ENCODE measurements at places on chromosomes 2 and 18.

DNA sequence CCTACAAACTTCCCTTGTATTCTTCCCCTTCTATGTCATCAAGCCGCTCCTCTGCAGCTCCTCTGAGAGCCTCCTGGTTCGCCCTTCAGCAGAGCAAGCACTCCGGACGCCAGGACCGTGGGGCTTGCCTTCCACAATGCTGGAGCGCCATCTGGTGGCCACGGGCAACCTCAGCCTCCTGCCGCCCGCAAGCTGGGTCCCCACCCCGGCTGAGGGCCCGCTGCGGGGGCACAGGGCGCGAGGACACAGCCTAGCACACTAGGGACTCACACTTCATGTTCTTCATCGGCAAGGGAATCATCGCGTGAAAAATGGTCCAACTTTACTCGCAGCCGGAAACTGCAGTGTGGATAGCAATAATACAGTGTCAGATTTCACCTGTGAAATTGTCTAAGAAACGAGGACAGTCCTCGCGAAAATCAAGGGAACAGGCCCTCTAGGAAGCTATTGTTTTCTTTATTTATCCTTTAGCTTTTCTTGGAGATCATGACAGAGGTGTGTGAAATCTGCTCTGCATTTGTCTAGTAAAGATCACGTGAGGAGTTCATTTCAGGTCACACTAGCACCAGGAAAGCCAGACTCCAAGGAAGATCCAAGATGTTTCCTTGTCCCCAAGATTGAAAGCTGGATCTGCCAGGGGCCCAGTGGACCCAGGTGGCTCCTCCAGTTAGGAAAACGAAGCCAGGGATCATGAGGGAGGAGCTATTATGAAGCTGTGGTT, 5.8 kb downstream of the PRLH start:
- peak; percentile 92 for DNase-seq

GRCh38 chr2:38214209-38214717, 138.3 kb upstream of the CYP1B1 start:
- DNase-seq = no peak

- DNase-seq = no peak
Observed at GRCh38 chr2:178863856-178864620, 56.8 kb upstream of the TTN start.

- no peak for DNase-seq
Observed at GRCh38 chr2:33126552-33126951, 179.8 kb downstream of the LTBP1 start.

DNA sequence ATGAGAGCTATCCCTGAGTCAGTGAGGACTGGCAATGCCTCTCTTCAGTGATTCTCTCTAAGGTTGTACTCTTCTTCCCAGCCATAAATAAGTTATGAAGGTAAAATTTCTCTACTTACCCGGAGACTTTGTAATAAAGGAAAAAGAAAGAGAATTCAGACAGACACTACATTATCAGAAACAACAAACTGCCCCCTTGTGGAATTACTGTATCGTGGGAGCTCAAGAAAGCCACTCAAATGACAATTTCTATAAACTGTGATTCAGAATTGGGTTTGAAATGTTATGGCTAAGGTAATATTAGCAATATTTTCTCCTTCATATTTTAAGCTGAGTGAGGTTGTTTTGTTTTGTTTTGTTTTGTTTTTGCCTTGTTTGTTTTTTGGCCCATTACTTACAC, 155.8 kb upstream of the TANK start:
- DNase-seq = no peak

DNA sequence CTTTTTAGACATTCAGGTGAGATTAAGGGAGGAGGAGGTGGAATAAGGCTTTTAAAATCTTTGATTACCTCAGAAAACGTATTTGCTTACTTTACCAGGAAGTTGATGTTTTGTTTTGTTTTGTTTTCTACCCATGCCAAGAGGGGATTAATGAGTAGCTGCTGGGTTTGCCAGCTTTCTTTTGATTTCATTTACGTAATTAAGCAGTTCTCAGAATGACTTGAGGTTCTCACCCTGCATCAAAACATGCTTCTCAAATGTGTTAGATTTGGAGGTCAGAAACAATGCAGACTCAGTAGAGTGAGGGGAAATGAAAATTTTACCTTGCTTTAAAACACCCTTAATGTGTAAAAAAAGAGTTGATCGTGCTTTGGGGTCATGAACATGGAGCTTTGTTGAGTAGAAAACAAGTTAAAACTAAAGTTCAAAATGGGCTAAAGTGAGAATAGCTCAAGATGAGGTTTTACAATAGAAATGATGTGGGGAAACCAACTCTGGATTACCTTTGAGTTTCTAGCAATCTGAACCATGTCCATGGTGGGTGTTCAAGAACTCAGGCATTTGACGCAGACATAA, 217.1 kb upstream of the EPAS1 start:
- no peak for DNase-seq

- DNase-seq = no peak
Observed at GRCh38 chr2:38095996-38096861, 20.3 kb upstream of the CYP1B1 start.

DNA sequence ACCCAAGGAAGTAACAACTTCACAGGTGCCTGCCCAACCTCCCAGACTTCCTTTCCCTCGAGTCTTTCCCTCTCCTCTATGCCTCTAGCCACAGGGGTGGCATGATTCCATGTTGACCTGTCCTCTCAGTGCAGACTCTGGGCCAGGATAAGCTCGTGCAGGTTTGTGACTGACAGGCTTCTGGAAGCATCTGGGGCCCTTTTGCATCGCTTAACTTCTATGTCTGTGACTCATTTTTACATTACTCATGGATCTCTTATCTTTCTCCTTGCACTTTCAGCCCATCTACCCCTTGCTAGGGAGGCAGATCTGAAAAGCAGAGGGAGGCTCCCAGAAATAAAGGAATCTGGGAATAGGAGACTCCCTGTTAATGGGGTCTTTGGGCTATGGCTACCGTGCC, 98.5 kb upstream of the RIOK3 start:
- DNase-seq = no peak

GRCh38 chr2:240257940-240258580, 117.6 kb upstream of the OTOS start:
- no peak for DNase-seq

GRCh38 chr2:172702451-172702850, 33.2 kb upstream of the RAPGEF4 start:
- no peak for DNase-seq

DNA sequence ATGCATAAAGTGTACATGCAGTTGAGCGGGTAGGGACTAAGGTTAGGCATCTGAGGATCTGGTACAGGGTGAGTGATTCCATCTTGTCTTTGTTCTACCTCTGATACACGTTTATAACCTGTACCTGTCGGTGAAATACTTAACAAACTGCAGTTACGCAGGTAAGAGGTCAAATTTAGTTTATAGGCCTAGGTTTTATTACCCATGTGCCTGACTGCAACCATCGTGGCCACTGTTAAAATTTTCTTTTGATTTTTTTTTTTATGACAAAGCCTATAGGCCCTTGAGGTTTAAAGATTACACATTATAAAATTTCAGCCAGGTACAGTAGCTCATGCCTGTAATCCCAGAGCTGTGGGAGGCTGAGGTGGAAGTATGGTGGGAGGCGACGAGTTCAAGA, 15.4 kb upstream of the HNMT start:
- DNase-seq = no peak

DNA sequence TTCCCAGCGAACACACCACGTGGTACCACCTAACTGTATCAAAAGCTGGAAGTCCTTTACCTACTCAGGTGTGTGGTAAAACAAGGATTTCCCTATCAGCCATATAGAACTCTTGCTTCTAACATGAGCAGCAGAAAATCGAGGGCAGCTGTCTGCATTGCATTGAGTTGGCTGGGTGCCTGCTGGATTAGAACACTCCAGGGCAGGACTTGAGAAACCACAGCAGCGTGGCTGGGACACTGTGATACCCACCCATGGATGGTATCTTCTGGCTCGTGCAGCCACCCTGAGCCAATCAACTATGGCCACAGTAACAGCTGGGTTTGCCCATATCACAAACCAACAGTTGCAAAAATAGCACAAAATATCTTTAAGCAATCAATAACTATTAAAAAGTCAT, 188.3 kb downstream of the FBXO15 start:
- DNase-seq = no peak

DNA sequence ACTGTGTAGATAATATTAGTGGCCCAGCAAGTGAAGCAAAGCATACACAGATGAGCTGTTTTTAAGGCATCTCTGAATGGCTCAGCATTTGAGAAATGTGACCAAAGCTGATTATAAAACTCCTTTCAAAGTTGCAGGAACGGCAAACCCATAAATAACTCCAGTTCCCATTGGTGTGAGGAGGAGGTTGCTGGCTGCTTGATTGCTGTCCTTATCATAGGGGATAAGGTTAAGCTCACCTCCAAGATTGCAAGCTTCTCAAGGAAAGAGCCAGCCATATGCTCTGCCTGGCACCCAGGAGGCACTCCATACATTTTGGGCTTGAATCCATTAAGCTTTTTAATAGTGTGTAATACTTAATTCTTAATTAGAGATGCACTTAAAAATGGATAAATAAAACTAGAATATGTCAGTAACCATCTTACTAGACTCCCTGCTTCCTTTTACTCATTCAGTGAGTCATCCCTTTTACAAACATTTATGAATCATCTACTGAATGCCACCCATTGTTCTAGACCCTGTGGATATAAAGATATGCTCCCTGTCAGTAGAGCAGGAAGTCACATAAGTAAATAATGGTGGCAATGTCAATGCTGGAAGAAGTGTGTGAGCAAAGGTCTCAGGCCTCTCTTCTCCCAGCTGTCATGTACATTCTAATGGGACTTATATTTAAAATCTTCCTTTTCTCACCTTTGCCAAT, 99.3 kb downstream of the SPATS2L start:
- no peak for DNase-seq

GRCh38 chr2:231359441-231359840, 36.1 kb upstream of the B3GNT7 start:
- no peak for DNase-seq

DNA sequence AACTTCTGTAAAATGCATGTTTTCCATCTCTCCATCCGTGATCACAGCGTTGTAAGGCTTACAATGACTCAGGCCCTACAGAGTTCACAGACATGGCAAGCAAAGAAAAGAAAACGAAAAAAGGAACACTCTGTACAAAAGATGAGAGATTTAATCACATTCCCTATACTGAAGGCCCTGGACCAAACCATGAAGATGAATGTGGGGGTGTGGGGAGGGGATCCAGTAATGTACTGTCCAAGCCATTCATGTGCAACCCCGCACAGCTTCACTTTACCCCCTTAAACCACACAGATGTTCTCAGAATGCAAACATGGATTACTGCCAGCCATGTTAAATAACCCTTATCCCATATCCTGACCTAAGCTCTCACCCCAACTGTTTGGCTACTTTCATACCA, 391.1 kb downstream of the NCKAP5 start:
- DNase-seq = no peak

DNA sequence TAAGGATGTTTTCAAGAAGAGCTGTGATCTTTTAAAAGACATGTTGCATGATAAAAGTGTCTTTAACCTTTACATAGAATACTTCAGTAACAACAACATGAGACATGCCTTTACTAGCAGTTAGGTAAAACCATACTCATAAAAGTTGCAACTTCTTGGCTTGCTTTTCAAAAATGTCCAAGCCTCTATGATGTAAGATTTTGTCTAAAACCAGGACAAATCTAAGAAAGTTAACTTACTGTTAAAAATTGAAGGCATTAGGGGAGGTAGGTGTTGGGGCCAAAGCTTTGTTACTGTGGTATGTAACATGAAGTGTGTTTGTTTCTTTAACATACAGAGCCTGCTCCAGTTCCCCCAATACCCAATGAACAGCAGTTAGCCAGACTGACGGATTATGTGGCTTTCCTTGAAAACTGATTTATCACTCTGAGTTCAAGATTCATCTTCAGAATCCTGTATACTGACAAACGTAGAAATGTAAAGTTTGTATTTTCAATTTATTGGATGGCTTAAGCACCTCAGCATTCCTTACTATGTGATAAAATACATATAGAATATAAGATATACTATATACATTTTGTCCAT, 11.7 kb downstream of the COPS8 start:
- no peak for DNase-seq

- DNase-seq = no peak
Observed at GRCh38 chr2:102950371-102950946, 188.6 kb downstream of the TMEM182 start.

- no peak for DNase-seq
Observed at GRCh38 chr2:155250800-155251199, 552.3 kb downstream of the KCNJ3 start.

GRCh38 chr2:73984922-73985307, 205 bp downstream of the TET3 start:
- DNase-seq = peak; percentile 72

- no peak for DNase-seq
Observed at GRCh38 chr2:131031875-131032274, 61.4 kb downstream of the FAM168B start.

GRCh38 chr2:5945742-5946141, 253.6 kb downstream of the SOX11 start:
- no peak for DNase-seq

DNA sequence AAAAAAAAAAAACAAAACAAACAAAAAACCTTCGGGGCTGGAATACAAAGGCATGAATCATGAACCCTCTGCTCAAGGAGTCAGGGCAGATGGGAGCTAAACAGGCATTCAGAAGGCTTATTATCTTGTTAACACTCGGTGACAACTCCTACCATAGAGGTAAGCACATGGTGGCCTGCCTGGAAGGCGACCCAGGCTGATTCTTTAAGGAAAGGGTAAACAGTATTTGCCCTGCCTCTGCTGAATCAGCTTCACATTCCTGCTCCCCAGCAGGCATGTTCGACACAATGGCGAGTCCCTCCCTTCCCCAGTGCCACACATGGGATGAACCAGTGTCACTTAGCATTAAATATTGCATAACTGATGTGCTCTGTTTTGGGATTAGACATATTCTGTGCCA, 191.9 kb downstream of the ARL4C start:
- no peak for DNase-seq

DNA sequence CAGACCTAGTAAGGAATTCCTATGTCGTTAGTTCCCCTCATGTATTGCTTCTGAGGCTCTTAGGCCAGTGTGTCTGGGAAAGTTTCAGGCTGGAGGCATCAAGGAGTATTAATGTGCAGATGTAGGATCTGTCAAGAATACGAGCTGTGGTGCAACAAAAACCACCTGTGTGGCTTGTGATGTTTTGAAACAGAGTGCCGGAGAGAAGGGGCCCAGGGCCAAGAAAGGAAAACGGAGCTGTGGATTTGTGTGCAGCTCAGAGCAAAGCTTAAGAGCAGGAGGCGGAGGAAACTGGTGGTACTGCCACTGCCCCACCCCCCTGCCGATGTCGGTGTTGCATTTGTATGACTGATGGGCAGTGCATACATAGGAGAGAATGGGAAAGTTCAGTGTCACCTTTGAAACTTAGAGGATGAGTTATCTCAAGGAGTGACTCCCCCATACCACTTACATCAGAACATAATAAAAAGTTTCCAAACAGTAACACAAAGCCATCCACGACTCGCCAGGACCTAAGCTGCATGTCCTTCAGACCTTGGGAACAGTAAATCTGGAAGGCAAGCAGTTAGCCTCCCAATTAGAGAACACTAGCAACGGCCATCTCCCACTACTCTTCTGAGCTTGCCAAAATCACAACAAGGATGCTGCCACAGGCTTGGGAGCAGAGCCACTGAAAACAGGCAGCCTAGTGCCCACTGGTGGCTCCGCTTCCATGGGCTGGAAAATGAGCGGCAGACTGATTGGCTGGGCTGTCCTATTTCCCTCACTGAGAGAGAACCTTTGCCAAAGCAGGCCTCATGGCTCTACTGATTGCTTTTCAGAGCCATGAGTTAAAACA, 152.7 kb upstream of the NT5C1B start:
- DNase-seq = no peak
